Dermis microvascular lymphatic vessel endothelial cell (primary cell): ENCODE measurements at places on chromosomes 12 and 14. TPM values are rescaled to one million over a fixed set of nuclear protein-coding genes. Genes with fewer than 3 reads are reported as not detected.

DNA sequence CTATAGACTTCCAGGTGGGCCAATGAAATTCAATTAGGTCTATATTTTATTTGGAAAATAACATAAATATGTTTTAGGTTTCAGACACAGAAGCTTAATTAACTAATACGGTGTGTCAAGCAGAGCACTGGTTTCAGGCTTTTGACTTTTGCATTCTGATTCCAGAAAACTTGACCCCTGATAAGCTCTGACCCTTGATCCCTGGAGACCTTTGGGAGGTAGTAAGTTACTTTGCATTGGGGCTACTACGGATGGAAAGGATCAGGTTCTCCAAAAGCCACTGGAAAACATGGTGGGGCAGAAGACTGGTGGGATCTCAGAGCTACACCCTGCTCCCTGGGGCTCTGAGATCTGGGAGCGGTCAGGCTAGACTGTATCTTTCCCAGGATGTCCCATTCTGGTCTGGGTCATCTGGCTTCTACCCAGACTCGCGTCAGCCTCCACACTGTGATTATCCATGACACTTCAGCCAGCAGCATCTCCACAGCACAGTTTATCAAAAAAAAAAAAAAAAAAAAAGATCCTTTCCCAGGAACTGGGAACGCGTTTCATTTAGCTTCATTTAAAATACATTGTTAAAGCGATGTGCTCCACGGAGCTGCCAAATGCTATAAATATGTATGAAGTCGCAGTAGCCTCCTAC lies 17.8 kb upstream of the EMP1 start:
- no peak for DNase-seq

DNA sequence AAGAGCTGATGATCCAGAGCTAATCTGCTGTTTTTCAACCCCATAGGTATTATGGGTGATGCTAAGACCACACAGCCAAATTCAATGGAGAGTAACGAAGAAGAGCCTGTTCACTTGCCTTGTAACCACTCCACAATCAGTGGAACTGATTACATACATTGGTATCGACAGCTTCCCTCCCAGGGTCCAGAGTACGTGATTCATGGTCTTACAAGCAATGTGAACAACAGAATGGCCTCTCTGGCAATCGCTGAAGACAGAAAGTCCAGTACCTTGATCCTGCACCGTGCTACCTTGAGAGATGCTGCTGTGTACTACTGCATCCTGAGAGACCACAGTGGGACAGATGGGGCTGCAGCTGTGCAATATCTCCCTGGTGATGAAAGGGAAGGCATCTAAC lies 386.0 kb downstream of the DAD1 start:
- no peak for DNase-seq

- no peak for DNase-seq
Observed at GRCh38 chr14:73599499-73599898, 7.8 kb downstream of the ACOT4 start.

DNA sequence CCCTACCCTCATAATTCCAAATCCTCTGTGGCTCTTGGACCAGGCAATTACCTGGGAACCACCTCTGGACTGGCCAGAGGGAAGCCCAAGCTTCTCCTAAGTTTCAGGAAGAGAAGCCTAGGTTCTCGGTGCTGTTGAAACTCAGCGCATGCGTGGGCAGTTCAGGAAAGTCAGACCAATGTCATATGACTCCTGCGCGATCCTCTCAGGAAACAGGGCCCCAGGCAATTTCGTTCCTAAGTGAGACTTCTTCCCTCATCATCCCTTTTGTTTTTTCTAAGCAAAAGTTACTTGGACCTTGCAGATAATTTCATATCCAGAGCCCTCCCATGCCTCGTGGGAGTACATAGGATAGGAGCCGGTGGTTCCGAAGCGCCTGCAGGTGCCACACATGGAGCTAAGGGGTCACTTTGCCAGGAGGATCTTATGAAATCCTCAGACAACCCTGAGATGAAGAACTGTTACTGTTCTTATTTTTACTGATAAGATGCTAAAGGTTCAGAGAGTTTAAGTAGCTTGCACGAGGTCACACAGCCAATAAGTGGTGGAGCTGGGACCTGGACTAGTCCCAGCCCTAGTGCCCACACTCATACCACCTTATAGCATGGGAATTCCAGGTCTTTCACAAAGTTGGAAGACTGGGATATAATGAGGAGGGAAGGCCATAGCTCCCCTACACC lies 168.2 kb downstream of the ZFP36L1 start:
- no peak for DNase-seq

DNA sequence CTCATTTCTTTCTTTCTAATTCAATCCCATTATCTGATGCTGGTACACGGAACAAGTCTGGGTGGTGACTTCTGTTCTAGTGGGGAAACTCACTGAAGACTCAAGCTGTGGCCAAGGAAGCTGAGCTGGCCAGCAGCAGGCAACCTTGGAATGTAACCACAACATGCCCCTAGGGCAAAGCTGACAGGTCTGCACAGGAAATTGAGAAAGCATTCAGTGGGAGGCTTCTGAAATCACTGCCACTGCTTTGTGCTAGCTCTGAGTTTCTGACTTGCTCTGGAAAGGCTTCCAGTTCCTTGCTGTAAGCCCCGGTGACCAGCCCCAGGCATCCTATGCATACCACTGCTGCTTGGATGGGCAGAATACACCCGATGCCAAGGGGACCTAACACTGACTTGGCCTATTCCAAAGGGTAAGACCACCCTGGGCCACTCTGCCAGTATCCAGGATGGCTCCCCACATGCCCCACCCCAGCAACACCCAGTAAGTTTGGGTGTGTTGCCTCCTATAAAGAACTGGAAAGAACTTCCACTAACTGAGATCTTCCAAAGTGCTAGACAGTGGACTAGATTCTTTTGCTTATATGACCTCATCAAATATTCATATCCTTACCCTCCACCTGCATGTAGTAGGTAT lies 84.5 kb upstream of the CDKN3 start:
- DNase-seq: no peak

DNA sequence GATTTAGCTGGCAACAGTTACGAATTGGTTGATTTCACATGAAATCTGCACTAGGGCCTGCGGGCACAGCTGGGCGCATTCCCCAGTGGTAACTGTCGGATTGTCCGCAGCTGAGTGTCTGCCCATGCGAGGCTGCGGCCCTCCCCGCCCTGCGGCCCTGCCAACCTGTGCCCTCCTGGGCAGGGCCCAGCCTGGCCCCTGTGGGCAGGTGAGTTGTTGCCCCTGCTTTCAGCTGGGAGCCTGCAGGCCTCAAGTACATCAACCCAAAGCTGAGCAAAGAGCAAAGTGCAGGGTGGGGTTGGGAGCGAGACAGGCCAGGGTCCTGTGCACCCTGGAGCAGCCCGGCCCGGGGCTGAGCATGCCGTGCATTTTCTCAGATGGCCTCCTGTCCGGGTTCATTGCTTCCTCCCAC lies 89.1 kb downstream of the ADGRD1 start:
- DNase-seq: no peak

DNA sequence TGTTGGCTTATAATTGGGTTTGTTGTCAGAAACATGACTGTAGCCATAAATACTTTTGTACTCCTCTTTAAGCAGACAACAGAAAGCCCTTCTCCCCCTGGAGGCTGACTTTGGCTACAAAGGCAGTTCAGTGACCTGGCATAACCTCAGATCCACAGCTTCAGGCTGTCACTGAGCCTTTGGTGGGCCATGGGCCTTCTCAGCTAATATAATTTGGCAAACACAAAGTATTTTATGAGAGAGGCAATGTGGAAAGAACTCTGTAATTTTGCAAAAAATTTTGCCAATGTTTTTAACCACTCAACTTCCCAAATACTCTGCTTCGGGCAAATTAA lies 15.5 kb upstream of the MGP start:
- DNase-seq: no peak

DNA sequence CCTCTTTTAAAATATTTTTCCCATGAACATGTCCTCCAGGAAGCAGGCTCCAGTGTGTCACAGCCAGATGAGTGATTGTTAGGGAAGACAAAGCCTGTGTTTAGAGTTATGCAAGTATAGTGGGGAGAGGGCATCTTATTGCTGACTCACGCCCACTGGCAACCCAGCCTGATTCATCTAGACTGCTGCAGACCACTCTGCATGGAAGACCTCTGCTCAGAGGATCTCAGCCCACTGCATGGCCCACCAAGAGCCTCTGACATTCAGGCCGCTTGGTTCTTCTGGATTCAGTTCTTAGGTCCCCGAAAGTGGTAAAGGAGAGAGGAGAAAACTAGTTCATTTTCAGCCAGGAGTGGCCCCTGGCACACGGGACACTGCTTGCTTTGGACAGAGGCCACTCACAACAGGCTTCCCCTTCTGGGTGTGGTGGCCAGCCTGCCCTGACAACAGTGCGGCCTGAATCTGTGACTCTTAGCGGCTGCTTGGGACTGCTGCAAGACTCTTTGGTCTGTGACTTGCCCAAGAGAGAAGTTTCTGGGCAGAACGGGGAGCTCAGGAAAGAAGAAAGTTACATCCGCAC lies 266.3 kb downstream of the ZFP36L1 start:
- peak; percentile 81 for DNase-seq

- no peak for DNase-seq
Observed at GRCh38 chr12:102438827-102439210, 41.5 kb downstream of the IGF1 start.

GRCh38 chr12:79156846-79157463 lies 292.4 kb downstream of the SYT1 start:
- DNase-seq: no peak

DNA sequence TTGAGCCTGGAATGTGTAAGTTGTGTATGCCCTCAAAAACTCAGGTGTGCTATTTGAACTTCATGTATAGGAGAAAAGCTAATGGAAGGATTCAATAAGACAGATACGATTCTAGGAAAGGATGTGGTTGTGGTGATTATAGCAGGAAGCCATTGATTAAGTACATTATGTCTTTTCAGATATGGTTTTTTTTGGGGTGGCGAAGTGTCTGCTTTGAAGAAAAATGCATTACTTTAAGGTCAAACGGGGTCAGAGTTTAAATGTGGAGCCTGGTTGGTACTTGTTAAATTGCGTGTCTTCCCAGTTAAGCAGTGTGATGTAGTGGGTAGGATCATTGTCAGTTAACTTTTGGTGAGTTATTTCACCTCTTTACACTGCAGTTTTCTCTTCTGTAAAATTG lies 13.0 kb upstream of the NUP107 start:
- no peak for DNase-seq

DNA sequence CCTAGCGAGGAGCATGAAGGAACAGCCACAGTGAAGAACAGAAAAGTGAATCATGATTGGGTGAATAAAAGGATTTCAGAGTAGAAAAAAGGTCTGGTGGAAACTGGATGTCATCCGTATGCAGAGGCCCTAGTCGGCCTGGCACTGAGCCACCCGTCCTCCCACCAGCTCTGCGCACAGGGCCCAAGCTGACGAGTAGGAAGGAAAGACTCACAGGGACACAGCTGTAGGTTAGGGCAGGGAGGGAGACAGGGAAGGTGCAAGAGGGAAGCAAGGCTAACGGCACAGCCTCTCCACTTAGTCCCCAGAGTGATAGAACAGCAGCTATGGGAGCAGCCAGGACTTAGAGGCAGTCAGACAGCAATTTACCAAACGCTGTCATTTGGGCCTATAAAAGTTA lies 112.6 kb downstream of the KCNK10 start:
- DNase-seq: no peak

DNA sequence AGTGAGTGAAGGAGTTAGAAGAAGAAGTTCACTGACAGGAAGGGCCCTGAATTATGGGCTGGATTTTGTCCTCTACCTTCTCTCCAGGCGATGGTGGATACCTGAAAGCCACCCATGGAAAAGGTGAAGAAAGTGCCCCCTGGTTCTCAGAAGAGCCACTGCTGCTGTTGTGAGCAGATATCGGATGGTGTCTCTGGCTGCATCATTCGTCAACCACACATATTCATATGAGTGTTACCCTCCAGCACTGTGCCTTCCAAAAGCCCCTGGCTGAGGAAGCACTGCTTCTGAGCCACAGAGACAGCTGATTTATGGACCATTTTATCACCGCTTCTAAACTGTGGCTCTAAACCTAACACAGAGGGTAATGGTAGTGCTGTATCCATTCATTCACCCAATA lies 2.0 kb upstream of the ACTN1 start:
- no peak for DNase-seq

- DNase-seq: no peak
Observed at GRCh38 chr14:82122655-82123054, 589.0 kb upstream of the SEL1L start.

DNA sequence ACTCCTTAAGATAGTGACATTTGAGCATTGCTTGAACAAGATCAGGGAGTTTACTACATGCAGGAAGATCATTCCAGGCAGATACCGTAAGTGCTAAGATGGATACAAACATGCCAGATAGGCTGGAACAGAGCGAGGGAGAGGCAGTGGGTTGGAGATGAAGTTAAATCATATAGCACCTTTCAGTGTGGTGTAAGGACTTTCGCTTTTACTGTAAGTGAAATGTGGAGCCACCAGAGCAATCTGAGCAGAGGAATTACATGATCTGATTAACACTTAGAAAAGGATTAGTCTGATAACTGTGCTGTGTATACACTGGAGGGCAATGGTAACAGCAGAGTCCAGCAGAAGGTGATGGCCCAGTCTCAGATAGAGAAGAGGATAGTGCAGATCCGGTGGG lies 163.0 kb upstream of the SSTR1 start:
- DNase-seq: no peak

GRCh38 chr12:97556302-97556779 lies 93.7 kb downstream of the RMST start:
- DNase-seq: no peak

The SRGAP1 gene
- 1.3 and 3.2 TPM in 2 replicates for total RNA-seq

The TMEM30B gene
- total RNA-seq: 0.13 and 0.38 TPM in 2 replicates

The OAS1 gene
- total RNA-seq: 29.0 and 33.4 TPM in 2 replicates

The FBXL14 gene
- 10.9 and 18.3 TPM in 2 replicates for total RNA-seq

The LMNTD1 gene
- total RNA-seq: under 0.01 and 0.13 TPM in 2 replicates

The CACNA1C gene
- total RNA-seq: 0.38 and 0.51 TPM in 2 replicates

The HCAR3 gene
- total RNA-seq: not detected in 2 replicates

The EFS gene
- not detected in 2 replicates for total RNA-seq

The PROX2 gene
- not detected in 2 replicates for total RNA-seq

The RNU4-1 gene
- total RNA-seq: under 0.01 TPM in 2 replicates

The ANO4 gene
- total RNA-seq: 1.5 and 1.7 TPM in 2 replicates

The NKX2-1 gene
- total RNA-seq: not detected in 2 replicates

The P2RX7 gene
- total RNA-seq: 3.9 and 6.4 TPM in 2 replicates

The ORMDL2 gene
- 25.3 and 26.2 TPM in 2 replicates for total RNA-seq
